ENCODE measurements at places on chromosomes 7 and 10.

GRCh38 chr7:104891949-104892348 lies 122.1 kb upstream of the KMT2E start:
- no peak for DNase-seq

- no peak for DNase-seq
Measured at GRCh38 chr7:85103962-85104361, 82.9 kb downstream of the SEMA3D start.

- DNase-seq, result no peak
Measured at GRCh38 chr7:42014625-42015618, 222.1 kb downstream of the GLI3 start.

- DNase-seq, result no peak
Measured at GRCh38 chr7:116542618-116543017, 17.8 kb downstream of the CAV1 start.

DNA sequence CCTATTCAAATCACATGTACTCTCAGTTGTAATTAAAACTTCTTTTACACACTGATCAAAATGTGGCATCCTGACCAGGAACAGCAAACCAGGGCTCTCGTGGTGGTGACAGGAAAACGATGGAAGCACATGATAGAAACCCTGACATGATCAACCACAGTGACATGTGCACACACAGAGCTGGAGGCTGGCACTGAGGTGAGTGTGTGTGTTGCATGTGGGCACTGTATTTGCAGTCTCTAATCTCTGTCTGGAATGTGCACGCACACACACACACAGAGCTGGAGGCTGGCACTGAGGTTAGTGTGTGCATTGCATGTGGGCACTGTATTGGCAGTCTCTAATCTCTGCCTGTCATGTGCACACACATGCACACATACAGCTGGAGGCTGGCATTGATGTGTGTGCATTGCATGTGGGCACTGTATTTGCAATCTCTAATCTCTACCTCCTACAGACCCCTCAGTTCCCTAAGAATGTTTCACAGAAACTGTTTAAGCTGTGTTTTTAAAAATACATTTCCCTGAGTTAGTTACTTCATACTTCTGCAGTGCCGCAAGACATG lies 406.9 kb downstream of the SFMBT2 start:
- DNase-seq, result no peak

- no peak for DNase-seq
Measured at GRCh38 chr7:67550801-67551436, 554.3 kb downstream of the TYW1 start.

DNA sequence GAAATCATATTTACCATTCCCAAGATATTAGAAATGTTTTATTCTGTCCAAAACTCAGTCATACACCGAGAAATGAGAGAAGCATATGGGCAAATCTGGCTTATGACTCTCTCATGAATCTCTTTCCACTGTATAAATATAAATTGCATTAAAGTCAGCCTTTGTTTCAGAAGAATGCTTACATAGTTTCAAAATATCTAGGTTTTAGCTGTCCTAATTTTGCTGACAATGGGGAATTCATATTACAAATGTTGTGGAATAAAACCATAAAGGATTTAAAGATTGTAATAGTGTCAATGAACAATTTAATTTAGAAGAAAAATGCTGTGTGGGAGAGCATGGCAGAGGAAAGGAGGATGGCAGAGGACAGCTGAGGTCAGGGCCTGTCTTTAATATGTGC lies 185.0 kb upstream of the THSD7A start:
- no peak for DNase-seq

- DNase-seq, result peak; percentile 45
Measured at GRCh38 chr7:51123322-51124019, 193.1 kb downstream of the COBL start.

DNA sequence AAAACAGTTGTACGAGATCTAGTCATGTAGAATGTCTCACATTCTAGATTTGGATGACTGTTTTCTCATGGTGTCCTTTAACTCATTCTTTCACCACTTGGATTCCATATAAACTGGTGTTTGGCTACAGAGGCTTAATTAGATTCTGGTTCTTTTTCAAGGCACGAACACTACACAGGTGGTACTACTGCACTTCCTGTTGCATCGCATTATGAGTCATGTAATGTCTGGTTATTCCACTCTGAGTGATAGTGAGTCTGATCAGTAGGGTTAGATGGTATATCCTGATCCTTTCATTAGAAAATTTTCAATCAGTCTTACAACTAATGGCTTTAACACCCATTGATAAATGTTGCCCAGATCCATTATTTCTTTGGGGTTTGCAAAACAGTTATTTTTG lies 11.2 kb upstream of the AKAP9 start:
- no peak for DNase-seq

DNA sequence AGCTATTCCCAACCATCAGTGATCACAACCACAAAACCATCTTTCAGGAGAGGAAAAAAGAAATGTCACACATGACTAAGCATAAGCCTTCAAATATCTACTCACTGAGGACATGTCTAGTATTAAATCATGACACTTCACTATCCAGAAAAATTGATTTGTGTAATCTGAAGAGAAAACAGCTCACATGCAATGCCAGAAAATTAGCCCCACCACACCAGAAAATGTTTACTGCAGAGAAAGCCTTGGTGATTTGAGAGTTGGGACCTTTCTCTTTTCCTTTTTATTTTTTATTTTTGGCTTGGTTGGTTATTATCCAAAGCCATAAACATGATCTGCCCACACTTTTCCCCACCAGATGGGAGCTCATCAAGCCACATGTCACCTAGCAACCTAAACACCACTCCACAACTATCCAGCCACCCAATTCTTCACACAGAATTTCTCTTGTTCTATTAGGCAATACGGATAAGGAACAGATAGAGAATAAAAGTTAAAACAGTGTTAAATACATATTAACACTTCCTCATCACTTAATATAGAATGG lies 3.1 kb downstream of the PARD3 start:
- no peak for DNase-seq

DNA sequence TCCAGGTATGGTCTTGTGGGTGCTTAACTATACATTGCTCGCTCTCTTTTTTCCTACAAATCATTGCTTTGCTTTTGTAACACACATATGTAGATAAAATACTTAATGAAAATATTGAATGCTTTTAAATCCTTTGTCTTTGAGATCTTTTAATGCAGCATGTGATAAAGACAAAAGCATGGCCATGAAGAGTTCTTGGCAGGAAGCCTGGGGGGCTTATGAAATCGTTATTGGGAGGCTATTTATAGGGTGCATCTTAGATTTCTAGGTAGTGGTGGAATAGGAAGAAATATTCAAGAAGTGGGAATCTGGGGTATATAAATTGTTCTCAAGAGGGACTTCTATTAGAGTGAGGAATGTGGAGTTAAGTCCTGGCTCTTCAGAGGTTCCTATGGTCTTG lies 21.9 kb downstream of the UBE2D1 start:
- DNase-seq, result no peak

DNA sequence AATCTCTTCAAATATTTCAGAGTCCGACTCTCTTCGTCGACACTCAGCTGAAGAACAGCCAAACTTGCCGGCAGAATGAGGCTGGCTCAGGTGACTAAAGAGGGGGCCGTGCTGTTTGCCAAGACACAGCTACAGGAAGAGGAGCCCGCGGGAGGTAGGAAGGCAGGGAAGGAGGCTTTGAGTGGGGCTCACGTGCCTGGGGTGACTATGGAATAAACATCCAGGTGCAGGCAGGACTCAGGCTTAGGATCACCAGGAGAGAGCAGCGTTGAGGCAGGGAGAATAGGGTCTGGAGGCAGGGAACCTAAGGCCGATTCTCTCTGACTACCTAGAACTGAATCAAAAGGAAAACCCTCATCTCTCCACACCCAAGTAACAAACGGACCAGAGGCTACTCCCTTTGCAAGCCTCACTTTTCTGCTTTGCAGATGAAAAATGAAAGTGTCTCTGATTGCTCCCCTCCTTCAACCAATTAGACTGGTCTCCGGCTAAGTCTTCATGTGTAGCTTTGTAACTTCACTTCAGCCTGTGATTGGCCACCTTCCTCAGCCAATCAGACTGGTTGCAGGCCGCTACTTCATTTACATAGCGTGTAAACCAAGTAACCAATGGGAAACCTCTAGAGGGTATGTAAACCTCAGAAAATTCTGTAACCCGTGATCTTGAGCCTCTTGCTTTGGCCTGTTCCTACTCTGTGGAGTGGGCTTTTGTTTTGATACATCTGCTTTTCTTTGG lies 19.7 kb upstream of the BNIP3 start:
- DNase-seq, result no peak

DNA sequence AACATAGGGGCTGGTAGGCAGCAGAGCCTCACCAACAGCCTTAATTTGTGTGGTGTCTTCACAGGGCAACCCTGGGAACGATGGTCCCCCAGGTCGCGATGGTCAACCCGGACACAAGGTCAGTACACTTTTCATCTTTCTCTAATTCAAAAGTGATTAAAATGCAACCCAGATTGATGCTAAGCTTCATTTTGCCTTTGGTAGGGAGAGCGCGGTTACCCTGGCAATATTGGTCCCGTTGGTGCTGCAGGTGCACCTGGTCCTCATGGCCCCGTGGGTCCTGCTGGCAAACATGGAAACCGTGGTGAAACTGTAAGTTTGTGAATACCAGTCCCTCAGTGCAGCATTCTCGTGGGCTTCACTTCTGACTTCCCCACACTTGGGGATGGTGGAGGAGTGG lies 30.9 kb downstream of the COL1A2 start:
- no peak for DNase-seq

GRCh38 chr10:6138456-6138855 lies 49.6 kb downstream of the RBM17 start:
- no peak for DNase-seq

DNA sequence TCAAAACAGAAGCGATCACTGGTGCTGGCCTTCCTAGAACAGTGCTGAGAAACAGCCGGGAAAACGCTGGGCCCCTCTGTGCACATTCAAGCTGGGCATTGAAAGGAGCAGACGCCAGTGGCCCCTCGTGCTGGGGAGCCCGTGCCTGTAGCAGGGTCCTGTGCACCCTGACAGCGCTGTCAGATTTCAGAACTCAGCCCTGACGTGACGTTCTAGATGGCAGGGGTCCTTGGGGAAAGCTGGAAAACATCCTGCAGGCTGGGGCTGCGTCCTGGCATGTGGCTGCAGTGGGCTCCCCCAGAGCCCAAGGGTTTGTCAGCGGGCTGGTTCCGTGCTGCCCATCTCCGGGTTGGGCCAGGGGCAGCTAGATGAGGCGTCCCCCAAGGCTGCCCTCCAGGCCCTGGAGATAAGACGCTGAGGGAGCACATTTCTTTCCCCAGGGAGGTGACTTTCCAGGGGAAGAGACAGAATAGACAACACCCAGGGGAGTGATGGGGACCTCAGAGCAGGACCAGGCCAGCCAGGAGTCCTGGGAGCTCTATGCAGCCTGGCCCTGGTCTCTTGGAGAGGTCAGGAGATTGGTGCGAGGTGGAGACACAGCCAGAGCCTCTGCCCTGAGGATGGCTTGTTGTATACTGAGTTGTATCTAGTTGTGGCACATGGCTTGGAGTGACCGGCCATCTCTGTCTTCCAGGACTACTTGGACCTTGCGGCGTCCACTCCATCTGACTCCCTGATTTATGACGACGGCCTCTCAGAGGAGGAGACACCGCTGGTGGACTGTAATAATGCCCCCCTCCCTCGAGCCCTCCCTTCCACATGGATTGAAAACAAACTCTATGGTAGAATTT lies 12.1 kb upstream of the CSGALNACT2 start:
- DNase-seq, result no peak

DNA sequence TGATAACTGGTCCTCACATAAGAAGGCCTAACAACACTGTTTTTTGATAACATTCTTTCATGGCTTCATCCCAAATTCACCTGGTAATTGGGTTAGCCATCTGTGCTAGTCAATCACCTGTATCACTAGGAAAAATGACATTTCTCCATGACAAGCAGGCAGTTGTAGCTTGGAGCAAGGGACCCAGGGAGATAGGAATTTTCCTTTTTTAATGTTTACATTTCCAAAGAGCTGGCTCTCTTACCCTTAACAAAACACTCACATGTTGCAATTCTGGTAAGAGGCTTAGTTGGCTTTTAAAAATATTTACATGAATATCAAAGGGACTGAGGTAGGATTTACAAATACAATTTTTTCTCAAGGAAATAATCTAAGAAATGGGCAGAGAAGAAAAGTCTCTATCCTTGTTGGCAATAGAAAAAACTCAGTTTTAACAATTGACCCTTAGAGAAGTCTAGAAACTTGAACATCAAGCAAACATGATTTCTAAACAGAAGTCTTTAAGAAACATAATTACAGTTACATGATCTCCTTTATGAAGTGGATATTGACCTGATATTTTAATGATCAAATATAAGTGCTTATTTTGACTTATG lies 16.1 kb upstream of the AKR1C1 start:
- no peak for DNase-seq

- no peak for DNase-seq
Measured at GRCh38 chr10:128871671-128872231, 595.3 kb upstream of the MGMT start.

DNA sequence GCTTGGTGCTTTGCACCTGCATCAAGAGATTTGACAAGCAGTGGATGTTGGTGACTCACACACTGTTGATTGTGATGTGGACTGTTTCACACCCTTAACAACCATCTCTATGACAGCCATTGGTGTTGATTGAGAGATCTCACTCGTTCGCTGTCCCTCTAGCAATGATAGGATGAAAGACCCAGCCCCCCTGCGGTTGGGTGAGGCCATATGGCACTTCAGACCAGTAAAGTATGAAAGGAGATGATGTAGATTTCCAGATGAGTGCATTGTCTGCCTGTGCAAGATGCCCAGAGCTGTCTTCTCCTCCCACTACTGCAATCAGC lies 138.7 kb upstream of the PRR15 start:
- DNase-seq, result no peak

GRCh38 chr10:129628823-129629222 lies 161.8 kb downstream of the MGMT start:
- DNase-seq, result no peak

DNA sequence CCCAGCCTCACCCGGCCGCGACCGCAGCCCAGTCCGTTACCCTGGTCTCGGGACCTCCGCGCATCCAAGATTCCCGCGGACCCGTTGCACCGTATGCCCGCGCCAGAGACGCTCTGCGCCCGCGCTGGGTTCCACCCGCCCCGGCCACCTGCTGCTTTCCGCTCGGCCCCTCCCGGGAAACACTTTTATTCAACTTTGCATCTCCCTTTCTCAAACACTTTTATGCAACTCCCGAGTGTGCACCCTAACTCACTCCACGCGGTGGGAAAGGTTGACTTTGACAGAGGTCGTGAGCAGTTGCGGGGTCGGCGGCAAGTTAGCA lies at the start of gene ODAD2:
TSS of gene ODAD2 (minus strand) at position 126 of the 322 bp plus-strand sequence. CDS start 3,937 bp downstream, outside the sequence.
- no peak for DNase-seq

Data from activated T-helper 9 cell treated with anti-CD3 and anti-CD28 coated beads, Interleukin-2, amount 50 U/mL, for 16 hours (primary cell).